COLO829 (cell line): ENCODE measurements at places on chromosomes 3 and 15.
A peak's percentile ranks its signal among the peaks of the same experiment; 100 is the strongest.

GRCh38 chr15:40731034-40731433 lies 24.0 kb downstream of the RMDN3 start:
- DNase-seq = no peak

- DNase-seq = peak; percentile 40
Measured at GRCh38 chr3:17678116-17678741, 64.2 kb downstream of the TBC1D5 start.

DNA sequence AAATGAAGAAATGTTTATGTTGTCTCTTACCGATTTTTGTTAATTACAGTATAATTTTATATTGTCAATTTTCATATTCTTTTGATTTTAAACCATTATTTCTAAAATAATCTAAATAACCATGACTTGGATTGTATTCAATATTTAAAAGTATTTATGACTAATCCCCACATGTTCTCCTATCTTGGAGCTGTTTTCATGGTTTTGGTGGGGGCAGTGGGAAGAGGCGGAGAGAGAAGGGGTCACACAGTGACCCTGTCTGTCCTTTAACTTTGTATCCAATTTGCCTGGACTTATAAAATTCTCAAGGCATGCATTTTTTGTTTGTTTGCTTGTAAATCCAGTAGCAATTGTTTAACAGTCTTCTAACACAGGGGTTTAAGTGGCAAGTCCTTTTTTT lies 407.4 kb downstream of the NTRK3 start:
- DNase-seq = no peak

DNA sequence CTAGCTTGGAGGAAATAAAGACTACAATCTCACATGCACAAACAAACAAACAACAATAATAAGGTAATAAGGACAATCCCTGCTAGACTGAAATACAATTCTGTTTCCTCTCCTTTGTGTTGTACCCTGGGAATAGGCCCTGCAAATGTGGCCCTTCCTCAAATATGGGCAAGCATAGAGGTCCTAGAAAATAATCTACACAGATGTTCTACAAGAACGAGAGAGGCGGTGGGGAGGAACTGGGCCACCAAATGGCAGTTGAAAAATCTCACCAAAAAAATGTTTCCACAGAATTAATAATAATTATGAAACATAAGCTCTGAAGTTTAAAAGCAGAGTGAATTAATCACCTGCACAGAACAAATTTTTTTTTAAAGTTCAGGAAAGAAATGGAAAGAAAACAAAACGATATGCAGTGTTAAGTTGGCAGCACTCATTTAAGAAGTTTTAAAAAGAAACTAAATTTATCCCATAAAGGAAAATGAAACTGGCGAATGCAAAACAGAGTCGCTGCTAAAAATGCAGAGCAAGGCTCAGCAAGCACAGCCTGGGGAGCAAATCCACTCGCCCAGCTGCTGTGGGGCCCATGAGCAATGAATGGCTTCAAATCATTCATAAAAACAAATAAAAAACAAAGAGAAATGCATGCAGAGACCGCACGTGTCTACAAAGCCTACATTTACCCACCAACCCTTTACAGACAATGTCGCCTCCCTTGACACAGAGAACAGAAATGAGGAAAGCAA lies 475.4 kb downstream of the OCA2 start:
- DNase-seq = no peak

GRCh38 chr3:42264399-42265058 lies 1.5 kb downstream of the CCK start:
- DNase-seq = no peak

- DNase-seq = no peak
Measured at GRCh38 chr15:91411586-91411985, 311.5 kb downstream of the SV2B start.

GRCh38 chr15:71256934-71257664 lies 141.8 kb downstream of the THSD4 start:
- no peak for DNase-seq

DNA sequence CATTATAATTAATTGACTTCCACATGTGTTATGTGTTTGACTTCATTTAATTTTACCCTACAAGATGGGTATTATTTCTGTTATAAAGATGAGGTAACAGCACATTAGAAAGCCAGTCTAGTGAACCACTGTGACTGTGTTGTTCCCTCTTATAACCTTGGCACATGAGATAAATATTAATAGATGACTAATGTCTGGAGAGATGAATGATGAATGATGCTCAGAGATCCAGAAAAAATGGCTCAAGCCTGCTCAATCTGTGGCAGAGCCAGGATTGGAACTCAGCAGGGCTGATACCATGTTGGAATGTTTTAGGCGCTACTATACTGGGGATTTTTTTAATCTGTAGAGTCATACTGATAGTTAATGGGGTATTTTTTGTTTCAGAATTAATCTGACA lies 118.8 kb upstream of the PTX3 start:
- DNase-seq = no peak

DNA sequence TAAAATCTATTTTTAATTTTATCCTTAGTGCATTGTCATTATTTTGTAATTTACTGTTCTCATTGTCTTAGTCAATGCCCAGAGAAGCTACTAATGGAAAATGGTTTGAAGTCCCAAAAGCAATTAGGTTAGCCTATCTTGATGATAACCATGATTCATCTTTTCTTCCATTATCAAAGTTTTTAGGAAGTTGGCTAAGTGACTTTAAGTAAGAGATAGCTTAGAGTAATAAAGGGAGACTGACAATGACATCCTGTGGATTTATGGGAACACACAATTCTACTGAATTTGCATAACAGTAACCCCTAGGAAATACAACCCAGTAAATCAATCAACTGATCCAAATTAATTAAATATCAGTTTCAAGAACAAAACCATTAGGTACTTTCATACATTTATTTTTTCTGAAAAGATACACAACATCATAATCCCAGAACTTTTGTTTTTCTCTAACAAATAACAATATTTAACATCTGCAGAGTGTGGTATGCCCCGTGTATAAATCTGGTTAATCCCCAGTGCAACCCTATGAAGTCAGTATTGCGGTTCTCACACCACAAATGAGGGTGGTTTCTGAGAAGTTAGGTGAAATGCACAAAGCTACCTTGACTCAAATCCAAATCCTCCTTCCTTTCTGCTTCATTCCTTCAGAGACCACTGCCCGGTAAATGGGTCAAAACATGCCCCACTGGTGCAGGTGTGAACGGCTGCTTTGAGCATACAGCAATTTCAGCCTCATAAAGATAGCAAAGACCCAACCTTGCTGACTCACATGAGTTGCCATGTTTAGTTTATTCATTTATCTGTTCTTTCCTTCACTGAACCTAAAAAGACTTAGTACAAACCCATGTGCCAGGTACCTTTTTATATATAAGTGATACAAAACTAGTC lies 202.1 kb downstream of the TBL1XR1 start:
- DNase-seq = no peak

DNA sequence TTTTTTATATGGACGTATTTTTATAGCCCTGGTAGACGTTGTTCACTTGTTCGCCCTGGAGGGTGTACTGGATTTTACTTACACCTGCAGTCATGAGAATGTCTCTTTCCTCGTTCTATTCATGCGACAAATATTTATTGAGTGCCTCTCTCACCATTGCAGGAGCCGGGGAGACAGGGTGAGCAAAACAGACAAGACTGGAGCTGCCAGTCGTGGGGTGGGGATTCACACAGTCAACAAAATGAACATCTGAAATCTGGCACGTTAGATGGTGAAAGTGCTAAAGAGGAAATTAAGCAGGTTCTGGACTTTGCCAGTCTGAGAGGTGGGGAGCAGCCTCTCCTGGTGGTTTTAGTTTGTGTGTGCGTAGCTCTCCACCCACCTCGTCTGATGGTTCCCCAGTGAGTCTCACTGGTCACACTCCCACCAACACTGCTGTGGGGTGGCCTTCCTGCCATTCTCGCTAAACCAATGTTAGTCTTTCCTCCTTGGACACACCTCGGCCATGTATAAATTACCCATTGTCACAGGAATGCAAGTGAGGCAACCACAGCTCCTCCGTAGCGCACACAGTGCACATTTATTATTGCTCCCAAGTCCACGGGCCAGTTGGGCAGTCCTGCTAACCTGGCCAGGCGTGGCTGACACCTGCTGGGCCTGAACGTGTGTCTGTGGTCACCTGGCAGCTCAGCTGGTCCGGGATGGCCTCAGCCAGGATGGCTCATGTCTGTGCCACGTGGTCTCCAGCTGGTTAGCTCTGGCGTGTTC lies 31.5 kb downstream of the FBLN2 start:
- no peak for DNase-seq

DNA sequence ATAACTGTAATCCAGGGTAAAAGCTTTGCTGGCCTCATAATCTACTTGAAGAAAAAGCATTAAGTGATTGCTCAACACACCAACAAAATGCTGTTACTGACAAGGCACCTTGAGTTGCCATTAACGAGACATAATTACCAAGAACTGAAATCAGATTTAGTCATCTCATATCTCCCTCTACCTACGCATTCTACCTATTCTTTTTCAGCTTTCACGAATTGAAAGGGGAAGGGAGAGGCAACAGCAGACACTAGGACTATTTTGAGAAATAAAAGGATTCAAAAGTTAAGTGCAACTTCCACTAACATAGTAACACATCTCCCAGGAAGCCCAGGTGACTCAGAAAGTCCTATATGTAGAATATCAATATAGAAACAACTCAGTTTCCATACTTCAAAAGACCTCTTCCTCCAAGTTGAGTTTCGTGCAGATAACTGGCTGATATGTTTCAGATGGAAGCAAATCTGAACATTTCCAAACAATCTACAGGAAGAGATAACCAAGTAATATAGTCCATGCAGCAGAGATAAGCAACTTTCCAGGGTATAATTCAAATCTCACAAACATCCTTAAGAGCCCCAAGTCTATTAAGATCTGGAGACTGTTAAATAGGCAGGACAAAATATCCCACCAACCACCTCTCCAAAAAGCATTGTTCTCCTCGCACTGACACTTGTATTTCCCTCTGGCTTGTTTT lies 1.9 kb downstream of the OSBPL10 start:
- DNase-seq = no peak

GRCh38 chr3:104458657-104459056 lies 908.1 kb upstream of the ALCAM start:
- DNase-seq = no peak

GRCh38 chr15:69712991-69713390 lies 260.4 kb downstream of the RPLP1 start:
- no peak for DNase-seq

DNA sequence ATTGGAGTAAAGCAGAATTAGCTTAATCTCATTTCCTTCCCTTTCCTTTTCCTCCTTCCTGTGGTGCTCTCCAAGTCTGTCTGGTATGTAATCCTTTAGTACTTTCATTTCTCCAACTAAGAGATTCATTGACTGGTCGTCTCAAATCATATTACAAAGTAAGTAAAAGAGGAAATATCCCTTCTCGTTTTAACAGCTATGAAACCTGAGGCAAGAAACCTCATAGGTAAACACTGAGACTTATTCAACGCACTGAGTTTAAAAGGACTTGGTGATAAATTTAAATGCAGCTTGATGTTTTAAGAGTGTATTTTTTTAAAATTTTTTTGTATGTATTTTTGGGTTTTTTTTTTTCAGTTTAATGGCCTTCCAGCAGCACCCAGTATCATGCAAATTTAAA lies 117.2 kb upstream of the LRRC3B start:
- DNase-seq = no peak

DNA sequence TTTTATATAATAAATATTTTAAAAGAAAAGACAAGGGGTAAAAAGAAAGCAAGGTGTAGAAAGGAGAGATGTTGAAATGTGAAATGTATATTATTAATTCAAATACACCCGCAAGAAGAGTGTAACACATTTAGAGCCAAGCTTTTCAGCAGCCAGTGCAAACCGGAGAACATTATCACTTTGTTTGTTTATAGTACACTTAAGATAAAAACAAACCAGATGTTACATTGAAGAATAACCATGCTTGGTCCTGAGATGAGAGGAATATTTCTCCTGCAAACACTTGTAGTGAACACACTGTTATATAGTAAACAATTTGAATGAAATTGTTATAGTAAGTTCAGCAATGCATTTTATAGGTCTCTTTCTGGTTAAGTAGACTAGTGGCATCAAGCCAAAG lies 1441.5 kb downstream of the OTOL1 start:
- no peak for DNase-seq

DNA sequence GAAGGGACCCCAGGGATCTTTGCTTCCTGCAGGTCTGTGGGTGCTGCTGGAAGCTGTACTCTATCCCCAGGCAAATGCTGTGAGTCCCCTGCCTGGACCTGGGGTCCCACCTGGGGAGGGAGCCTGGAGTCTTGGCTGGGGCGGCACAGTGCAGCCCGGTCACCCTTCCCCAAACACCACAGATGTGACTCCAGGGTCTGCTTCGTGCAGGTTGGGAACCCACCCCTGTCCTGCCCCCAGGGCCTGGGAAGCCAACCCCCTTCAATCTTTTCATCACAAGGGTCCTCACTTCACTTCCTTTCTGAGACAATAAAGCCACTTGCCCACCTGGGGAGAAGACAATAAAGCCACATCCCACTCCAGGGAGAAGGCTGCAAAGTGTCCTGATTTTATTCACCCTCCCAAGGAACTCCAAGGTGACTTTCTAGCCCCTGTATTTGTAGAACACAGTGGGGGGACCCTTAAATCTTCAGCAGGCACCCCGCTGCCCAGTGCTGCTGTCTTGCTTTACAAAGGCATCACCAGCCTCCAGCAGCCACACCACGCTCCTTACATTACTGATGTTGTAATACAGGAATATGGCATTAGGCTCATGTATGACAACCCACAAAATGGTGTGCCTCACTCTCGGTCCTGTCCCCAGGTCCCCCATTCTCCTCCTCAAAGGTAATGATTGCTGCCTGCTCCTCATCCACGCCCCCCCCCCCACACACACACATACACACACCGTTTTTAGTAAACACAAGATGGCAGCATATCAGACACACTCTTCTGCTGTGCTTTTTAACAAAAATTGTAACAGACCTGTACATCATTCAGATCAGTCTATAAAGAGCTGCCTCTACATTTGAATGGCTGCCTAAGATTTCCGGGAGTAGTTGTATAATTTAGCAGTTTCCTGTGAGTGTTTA lies 9.9 kb downstream of the C3orf22 start:
- no peak for DNase-seq

DNA sequence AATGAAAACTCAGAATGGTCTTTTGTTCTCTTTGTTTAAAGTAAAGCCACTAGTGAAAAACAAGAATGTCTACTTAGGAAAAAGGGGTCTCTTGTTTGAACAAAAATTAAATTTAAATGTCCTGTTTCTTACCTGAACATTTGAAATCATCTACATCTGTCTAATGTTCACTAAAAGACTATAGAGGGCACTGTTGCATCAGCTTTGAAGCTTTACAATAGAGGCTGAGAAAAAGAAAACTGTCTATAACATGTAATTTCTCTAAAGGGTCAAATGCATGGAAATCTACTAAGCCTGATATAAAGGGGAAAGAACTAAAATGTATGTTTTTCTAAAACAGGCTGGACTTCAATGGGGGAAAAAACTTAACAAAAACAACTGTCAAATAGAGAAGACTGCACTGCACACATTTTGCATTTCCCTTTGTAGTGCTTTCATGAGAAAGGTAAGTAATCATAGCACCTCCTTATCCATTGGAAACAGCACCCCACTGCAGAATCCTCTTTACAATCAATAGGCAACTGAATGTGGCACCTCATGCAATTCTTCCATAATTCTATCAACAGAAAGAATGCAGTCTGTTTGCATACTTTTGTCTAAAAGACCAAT lies 26.3 kb downstream of the DPH6 start:
- DNase-seq = peak; percentile 2

GRCh38 chr3:14844386-14845170 lies 25.8 kb downstream of the FGD5 start:
- DNase-seq = no peak

GRCh38 chr3:127753898-127754410 lies 68.4 kb downstream of the MGLL start:
- no peak for DNase-seq
